ENCODE measurements at places on chromosomes 1 and 21.

GRCh38 chr21:45745256-45745655, 101.7 kb downstream of the PCBP3 start:
- no peak for DNase-seq

DNA sequence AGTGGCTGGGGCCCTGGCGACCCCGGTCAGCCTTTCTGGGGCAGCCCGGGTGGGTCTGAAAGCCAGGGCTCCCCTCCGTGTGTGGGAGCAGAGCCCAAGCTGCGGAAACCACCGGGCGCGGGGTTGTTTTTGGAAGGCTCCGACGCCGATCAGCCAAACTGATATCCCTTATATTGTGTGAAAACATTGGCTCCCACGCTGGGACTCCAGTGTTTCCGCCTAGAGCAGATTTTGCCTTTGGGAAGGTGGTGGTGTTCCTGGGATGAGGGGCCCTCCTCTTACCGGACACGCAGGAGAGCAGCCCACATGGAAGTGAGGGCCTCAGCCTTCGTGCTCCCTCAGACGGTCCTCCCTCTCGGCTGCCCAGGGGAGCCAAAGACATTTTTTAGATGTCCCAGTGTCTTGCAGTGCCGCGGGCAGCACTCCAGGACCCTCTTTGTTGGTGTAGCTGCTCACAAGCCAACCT, 54.3 kb downstream of the NGF start:
- no peak for DNase-seq

- no peak for DNase-seq
These were observed 240.1 kb downstream of the RHOU start for GRCh38 chr1:228975238-228975907.

- no peak for DNase-seq
These were observed 15.6 kb upstream of the ALG14 start for GRCh38 chr1:95088303-95088702.

DNA sequence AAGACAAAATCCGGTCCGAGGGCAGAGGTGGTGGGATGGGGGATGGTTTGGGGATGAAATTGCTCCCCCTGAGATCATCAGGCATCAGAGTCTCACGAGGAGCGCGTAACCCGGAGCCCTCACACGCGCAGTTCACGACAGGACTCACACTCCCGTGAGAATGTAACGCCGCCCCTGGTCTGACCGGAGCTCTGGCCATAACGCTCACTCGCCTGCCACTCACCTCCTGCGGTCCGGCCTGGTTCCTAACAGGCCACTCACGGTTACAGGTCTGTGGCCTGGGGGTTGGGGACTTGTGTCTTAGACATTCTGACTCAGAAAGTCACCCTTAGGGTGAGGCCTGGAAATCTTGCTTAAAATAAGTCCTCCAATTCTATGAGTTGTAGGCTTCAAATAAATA, 19.8 kb downstream of the MAP1LC3C start:
- DNase-seq: no peak

GRCh38 chr1:160718210-160718609, 6.6 kb upstream of the CD48 start:
- DNase-seq: no peak

DNA sequence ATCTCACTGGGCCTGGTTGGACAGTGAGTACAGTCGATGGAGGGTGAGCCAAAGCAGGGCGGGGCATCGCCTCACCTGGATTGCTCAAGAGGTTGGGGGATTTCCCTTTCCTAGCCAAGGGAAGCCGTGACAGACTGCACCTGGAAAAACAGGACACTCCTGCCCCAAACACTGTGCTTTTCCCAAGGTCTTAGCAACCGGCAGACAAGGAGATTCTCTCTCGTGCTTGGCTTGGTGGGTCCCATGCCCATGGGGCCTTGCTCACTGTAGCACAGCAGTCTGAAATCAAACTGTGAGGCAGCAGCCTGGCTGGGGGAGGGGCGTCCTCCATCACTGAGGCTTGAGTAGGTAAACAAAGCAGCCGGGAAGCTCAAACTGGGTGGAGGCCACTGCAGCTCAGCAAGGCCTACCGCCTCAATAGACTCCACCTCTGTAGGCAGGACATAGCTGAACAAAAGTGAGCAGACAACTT, 11.3 kb downstream of the C1orf105 start:
- DNase-seq: no peak

- DNase-seq: no peak
These were observed 160.2 kb downstream of the ADSS2 start for GRCh38 chr1:244291236-244292201.

DNA sequence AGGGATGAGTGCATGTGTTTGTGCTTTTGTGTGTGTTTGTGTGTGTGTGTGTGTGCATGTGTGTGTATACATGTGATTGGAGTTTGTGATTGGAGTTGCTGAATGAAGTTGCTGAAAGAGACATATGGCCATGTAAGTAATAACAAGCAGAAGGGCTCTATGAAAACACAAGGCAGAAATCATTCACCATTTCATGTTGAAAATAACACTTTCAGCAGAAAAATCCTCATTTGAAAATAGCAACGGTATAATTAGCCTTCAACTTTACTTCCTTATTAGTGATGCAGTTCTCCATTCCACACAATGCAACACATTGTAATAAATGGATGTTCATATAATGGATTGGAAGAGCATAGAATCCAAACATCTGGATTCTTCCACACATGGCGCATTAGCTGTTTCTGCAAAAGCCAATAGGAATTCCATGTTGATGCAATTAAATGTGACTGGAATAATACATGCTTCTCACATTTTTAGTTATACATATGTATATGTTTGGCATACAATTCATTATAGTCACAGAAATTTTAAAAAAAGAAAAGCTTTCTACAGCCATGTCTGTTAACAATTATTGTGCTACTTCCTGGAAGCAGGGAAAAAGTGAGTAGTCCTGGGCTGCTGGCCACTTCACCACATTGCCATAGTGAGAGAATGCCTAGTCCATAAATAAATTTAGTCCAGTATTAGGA, 538.0 kb downstream of the LTN1 start:
- DNase-seq: no peak

GRCh38 chr1:186435336-186435735, 25.6 kb downstream of the PDC start:
- DNase-seq: no peak

DNA sequence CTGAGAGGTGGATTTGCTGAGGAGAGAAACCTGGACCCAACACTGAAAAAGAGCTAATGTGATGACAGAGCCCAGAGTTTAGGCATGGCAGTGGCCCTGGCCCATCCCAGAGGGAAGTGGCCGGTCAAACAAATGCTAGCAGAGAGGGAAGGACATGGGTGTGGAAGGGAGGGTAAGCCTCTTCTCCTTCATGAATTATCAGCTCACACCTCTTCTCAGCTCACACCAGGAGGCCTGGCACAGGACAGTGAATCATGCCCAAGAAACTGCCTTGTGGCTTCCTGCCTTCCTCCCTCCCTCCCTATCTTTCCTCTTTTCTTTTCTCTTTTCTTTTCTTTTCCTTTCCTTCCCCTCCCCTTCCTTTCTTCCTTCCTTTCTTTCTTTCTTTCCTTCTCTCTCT, 1.3 kb upstream of the SPRR3 start:
- no peak for DNase-seq

- DNase-seq: no peak
These were observed 9.0 kb upstream of the RHBG start for GRCh38 chr1:156359973-156360372.

DNA sequence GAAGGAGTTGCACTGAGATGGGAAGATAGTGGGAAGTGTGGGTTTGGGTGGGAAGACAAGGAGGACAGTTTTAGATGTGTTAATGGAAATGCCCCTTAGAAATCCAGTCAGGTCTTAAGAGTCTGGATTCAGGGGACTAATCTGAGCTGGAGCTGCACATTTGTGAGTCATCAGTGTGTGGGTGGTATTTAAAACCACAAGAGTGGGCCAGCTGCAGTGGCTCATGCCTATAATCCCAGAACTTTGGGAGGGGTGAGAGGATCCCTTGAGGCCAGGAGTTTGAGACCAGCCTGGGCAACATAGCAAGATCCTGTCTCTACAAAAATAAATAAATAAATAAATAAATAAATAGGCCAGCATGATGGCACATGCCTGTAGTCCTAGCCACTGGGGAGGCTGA, 40.9 kb upstream of the SLC6A9 start:
- DNase-seq: no peak

DNA sequence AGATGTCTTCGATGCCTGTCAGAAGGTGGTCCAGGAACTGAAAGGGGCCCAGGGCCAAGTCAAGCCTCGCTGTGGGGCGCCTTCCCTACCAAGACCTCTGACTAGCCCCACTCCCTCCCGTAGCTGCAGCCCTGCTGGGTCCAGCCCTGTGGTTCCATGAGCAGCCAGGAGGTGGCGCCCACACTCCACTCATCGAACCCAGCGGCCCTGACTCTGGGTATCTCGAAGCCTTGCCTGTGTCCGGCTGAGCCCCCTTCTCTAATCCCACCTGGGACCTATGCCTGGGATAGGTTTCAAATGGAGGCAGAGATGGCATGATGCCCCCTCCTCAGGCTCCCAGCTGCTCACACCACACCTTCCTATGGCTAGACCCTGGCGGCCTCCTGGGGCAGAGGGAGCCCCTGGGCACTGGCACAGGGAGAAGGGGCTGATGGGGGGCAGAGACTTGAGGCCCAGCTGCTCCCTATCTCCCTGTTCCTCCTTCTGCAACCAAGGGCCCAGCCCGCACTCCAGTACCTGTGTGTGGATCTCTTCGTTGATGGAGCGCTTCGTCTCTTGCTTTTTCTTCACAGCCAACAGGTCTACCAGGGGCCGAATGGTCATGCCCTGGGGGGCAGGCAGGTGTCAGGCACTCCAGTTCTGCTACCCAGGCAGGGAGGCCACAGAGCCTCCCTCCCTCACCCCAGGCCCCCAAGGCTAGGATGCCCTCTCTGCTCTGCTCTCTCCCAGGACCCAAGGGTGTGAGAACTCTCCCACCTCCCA, 52.0 kb downstream of the SLC9A1 start:
- DNase-seq: peak; percentile 27

GRCh38 chr1:4002741-4003140, 102.7 kb upstream of the C1orf174 start:
- no peak for DNase-seq

GRCh38 chr1:9845914-9846313, 22.1 kb upstream of the CLSTN1 start:
- DNase-seq: no peak

DNA sequence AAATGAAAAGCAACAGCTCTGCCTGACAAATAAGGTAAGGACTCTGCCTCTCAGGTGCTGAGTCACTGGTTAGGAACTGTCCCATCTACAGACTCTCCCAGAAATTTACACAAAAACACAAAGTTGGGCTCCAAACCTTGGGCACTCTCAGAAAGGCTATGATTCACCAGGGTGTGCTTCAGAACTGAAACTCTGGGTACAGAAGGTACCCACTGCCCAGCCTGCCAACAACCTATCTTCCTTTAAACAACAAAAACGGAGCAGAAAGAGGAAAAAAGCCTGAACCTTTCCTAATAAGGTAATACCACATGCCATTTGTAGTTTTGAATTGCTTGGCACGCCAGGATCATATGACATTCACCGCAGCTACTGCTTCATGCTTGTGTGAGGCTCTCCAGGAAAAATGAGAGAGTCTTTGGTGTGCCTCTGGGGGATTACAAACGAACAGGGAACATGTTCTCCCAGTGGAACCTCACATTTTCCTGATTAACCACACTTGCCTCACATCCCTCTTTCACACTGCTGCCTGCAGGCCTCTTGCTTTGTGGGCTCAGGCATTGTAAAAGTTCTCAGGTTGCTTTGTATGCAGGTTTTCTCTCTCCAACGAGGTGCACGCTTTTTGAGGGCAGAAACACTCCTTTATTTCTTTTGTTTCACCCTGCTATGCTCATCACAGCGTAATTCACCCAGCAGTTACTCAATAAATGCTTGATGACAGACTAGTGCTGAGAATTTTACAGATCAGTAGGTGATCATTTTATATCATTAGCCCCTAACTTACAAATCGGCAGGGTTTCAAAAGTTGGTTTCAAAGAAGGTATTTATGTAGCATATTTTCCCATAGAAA, 65.1 kb downstream of the GADD45A start:
- no peak for DNase-seq

DNA sequence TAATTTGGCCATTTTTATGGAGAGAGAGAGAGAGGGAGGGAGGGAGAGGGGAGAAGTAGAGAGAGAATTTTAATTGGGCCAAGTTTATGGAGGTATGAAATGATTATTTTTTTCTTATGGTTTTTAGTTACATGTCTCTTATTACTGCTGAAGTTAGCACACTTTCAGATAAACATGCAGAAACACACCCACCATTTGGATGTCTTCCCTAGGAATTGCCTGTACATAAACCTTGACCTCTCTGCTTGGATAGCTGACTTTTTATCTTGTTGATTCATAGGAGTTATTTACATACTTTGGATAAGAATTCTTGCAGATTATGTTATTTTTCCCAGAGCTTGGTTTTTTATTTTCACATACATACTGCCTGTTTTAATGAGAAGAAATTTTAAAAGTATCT, 310.2 kb upstream of the ADAMTS5 start:
- no peak for DNase-seq

DNA sequence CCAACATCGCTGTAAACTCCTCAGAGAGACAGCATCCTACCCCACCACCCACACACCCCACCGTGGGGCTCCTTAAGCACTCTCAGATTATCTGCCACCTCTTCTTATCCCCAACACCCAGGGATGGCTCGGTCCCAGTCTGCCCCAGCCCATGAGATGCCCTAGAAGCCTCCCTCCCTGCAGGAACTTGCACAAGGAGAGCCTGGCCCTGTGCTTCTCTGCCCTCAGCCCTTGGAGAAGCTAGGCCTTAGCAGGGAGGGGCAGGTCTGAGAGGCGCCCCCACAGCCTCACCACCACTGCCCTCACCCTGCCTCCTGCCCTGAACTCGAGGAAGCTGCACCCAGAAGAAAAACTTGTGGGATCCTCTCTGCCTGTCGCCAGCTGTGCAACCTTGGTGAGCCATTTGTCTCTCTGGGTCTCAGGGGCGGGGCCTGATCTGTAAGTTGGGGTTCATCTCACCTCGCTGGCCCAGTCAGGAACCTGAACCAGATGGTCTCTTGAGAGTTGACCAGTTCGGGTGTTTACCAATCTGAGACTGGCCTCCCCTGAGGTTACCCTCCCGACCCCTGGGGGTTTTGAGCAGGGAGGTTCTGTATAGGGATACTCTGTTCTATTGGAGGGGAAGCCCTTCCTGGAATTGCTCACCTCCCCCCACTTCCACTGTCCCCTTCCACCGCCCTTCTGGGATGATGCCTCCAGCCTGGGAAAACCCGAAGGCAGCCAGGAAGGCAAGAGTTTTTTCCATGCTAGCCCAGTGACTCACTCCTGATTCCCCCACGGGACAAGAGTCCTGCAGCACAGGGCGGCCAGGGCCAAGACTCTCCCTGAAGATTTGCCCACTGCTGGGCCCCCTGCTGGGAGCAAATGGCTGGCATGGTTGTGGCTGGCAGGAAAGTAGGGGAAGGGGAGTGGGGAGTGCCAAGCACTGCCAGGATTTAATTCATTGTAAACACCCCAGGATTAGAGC, at the start of gene S100A3:
S100A3 (minus strand) TSS at position 537 of the 967 bp plus-strand sequence. CDS start 773 bp downstream, outside the sequence.
- DNase-seq: no peak

All from stimulated activated CD4-positive, alpha-beta T cell treated with anti-CD3 and anti-CD28 coated beads, TNF-alpha, amount 100 ng/mL, for 1 hour (primary cell).